ENCODE measurements at places on chromosomes 4 and X.

- no peak for DNase-seq
Measured at GRCh38 chr4:138007572-138007971, 234.6 kb downstream of the SLC7A11 start.

DNA sequence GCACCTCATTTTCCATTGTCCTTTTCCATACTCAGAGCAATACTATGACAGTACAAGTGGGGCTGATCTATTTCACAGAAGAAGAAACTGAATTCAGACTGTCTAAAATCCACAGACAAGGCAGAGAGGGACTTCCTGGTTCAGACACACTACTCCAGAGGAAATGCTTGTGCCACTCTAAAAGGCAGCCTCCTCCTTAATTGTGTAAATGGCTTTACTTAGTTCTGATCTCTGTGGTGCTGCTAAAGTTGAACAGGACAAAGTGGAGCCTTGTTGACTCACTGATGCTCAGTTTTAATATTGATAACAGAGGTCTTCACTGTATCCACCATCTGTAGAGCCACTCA, 122.4 kb downstream of the KIT start:
- DNase-seq = no peak

DNA sequence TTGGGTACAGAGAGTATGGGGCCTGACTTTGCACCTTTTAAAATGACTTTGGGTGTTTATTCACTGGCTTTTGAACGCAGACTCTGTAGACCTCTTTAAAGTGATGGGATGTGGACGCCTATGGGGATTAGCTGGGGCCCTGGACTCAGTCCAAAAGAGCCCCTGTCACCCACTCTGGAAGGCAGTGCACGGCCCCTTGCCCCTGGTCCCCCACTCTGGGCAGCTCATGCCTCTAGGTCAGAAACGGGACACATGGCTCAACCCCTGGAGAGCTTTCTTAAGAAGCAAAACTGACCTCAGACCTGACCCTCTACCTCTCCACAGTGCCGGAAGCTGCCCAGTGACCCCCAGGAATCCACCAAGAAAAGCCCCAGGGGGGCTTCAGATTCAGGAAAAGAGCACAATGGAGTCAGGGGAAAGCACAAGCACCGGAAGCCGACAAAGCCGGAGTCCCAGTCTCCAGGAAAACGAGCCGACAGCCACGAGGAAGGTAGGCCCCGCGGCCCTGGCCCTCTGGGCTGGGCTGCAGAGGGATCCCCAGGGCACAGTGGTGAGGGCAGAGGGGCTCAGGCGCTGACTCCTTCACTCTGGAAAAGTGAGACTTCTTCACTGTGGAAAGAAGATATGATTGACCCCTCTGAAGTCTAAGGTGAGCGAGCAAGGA, 38.4 kb downstream of the BCORL1 start:
- no peak for DNase-seq

DNA sequence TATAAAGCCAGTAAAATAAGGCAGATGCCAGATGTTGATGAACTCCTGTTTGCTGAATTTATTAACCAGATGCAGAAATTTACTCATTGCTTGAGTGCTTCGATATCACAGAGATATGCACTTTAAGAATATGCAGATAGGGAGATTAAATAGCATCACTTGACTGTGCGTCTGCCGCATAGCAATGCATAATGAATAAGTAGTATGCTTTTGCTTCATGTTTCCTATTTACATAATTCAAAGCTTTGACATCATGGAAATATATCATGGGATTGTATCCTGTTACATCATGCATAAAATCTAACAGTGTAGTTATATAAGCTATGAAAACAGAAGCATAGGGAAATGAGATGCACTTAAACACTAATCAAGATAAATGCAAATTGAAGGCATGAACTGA, 45.9 kb downstream of the VEGFC start:
- DNase-seq = no peak

DNA sequence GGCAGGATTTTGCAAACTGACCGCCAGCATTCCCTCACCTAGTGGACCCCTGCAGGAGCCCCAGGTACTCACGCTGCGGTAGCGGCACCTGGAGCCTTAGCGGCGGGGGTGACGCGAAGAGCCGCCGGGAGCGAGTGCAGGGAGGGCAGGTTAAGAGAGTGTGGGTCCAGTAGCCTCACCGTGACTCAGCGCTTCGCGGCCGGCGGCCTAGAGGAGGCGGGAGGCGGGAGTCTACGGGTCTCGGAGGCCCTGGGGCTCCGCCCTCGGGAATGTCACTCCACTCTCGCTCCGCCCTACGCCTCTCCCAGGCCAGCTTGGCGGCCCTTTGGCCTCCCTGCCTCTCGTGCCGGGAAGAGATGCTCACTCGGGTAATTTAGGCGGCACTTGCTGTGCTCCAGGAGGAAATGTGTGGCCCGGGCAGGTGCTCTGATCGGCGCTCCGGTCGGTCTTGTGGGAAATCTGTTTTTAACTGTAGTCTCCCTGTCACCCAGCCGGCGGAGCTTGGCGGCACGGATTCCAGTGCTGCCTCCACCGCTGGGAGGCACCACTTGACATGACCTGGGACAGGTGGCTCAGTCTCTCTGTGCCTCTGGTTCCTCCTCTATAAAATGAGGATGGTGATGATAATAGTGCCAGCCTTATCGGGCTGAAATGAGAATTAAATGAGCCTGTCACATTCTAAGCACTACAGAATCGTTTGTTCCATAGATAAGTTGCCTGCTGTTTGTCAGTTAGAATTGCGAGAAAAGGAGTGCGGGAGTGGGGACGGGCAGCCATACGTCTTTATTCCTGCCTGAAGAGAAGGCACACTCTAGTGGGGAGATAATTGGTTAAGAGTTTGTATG, at the start of gene PIR:
TSS of gene PIR (minus strand) at position 216 of the 845 bp plus-strand sequence. CDS start 2,076 bp downstream, outside the sequence.
- DNase-seq = peak; percentile 19

GRCh38 chr4:96293806-96294205, 453.9 kb downstream of the PDHA2 start:
- no peak for DNase-seq

DNA sequence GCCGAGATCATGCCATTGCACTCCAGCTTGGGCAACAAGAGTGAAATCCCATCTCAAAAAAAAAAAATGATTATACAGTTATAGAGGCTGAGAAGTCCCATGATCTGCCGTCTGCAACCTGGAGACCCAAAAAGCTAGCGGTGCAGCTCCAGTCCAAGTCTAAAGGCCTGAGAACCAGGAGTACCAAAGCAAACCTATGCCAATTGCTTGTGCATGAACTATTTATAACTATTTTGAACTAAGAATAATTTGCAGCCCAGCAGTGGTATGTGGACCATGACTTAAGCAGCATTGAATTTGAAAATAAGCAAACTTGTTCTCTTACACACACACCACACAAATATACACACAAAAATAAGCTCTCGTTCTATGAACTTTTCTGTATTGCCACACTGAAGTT, 51.8 kb downstream of the TASL start:
- no peak for DNase-seq

DNA sequence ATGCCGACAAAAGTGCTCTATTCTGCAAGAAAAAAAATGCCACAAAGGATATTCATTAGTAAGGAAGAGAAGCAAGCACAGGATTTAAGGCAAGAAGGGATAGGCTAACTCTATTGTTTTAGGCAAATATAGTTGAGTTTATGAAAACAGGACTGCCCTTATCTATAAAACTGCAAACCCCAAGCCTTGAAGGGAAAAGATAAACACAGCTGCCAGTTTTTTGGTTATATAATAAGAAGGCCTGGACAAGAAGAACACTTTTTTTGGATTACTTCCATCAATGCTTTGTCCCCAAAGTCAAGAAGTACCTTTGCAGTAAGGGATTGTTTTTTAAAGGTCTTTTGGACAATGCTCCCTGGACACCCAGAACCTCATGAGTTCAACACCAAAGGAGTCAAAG, 45.4 kb upstream of the WWC2 start:
- no peak for DNase-seq

GRCh38 chrX:17994429-17994828, 133.3 kb upstream of the RAI2 start:
- no peak for DNase-seq

GRCh38 chr4:176238826-176239225, 30.2 kb downstream of the ASB5 start:
- no peak for DNase-seq

DNA sequence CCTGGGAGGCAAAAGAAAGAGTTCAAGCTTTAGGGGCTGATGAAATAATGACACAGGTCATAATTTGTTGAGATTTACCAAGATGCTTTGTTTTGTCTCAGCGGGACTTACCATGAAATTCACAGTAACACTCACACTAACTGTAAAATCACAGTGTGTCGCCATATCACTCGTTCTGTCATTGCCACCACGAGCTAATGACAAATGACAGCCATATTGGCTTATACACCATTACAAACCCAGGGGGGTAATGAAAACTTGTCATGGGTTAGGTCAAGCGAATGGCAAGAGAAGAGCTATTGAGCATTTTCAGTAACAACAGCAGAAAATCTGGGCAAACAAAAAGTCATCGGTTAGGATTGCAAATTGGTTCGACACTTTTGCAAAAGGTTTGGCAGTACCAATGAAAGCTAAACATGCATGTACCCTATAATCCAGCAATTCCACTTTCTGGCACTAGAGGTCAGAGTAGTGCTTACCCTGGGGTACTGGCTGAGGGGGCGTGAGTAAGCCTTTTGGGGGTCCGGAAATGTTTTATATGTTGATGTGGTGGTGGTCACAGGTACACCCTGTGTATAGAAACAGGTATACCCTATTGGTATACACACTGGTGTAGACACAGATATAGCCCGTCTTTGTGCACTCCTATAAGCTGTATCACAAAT, 83.9 kb upstream of the RAI2 start:
- peak; percentile 16 for DNase-seq

DNA sequence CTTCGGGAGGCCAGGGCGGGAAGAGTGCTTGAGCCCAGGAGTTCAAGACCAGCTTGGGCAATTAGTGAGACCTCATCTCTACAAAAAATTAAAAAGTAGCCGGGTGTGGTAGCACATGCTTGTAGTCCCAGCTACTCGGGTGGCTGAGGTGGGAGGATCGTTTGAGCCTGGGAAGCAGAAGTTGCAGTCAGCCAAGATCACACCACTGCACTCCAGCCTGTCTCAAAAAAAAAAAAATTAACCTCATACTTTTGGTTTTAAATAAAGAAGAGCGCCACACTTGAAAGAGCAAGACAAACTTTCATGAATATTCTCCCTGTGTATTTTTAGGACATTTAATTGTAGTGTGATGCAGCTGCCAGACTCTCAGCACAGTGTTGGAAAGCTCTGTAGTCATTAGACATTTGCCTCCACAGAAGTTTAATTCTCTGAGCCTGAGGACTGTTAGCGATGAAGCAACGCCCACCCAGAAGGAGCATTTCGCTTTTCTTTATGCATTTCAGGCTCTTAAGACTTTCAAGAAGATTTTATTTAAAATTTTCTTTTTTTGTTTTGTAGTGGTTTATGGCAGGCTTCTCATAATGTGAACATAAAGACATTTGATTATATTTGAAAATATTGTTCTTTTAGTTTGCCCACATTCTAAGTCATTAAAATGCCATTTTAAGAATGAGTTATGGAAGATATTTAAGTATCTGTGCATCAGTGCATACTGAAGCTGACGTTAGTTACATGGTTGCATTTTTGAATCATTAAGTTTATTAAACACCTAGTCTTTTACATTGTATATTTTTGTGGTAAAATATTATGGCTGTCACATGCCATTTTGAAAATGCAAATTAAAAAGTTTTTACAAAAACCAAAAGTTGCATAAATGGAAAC, 45.8 kb downstream of the DCLK2 start:
- no peak for DNase-seq

- DNase-seq = peak; percentile 75
Measured at GRCh38 chr4:174522183-174523024, at the start of gene HPGD. Gene HPGD, minus strand, starts transcription at chr4:174522488. Its CDS starts 37 bp downstream, at chr4:174522451.

- no peak for DNase-seq
Measured at GRCh38 chr4:37568489-37568888, 117.7 kb downstream of the RELL1 start.

DNA sequence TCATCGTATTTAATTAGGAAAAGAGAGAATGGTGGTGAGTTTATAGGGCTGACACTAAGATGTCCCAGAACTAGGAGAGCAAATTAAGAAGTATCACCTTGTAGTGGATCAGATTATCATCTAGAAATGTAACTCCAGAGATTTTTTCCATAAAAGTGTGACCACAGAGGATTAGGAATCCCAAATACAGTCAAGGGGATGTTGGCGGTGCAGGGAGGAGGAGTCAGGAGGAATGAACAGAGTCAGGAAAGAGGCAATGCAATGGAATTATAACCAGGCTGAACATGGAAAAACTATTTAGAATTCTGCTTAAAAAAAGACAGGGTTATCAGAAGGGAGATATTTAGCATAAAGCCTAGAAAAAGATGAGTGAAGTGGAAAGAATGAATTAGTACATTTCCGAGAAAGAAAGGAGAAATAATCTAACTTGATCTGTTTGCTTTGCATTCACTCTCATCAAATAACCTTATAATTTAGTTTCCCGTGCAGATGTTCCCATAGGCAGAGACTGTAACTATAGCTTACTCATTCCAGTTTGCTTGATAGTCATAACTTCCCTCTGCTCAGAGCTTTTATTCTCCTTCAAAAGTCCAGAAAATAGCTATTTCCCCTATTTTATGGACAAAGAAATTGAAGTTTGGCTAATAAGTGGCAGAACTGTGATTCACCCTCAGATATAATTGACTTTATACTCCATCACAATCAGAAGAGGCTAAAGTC, 56.4 kb downstream of the SCFD2 start:
- no peak for DNase-seq

DNA sequence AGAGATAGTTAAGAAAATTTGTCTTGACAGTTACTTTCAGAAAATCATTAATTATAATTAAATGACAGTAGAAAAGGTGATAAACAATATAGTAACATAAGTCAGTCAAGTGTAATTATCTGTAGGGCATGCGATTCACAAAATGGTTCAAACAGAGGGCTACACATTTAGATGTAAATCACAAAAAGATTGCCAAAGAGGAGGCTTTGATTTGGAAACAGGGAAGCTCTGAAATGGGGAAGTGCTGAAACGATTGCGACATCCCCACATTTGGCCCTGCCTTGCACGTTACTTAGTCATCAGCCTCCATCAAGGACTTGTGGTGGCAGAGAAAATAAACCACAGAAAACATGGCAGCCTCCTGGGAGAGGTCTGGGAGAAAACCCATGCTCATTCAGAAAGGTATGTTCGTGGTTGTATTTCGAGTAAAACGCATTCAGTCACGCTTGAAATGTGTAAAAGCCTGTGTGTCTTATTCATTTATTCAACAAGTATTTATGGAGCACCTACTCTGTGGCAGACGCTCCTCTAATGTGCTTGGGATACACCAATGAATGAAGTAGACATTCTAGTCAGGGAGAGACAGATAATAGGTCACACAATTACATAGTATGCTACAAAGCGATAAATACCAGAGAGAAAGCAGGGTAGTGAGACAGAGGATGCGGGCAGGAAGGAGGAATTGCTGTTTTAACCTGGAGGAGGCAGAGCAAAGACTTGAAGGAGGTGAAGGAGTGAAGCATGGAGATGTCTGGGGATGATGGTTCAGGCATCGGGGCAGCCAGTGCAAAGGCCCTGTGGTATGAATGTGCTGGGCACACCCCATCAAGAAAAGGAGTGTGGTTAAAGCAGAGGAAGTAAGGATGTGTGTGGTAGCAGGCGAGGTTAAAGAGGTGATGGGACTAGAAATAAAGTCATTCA, 7.8 kb downstream of the RBM47 start:
- peak; percentile 42 for DNase-seq

All from CD4-positive, alpha-beta T cell treated with Interferon alpha-2 for 1 hour (primary cell).